Large intestine (tissue), 12 donors: ENCODE measurements at places on chromosomes 16 and 17. TPM values are rescaled to one million over a fixed set of nuclear protein-coding genes. Genes with fewer than 3 reads are reported as not detected.

DNA sequence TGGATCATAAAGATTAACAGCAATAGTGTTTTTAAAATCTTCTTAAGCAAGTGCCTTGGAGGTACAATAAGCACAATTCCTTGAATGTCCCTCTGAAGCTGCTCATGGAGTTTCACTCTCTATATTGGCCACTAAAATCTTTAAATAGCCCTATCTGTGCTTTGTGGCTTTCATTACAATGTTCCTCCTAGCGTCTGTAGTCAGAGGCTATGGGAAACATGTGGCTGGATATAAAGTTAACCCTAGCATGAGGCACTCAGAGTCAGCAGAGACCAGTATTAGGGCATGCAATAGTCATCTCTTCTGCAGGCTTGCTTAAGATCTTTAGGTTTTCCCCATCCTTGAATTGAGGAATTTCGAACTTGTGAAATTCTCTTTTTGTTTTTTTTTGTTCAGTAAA, 668.2 kb downstream of the CDH11 start:
- no peak for DNase-seq

DNA sequence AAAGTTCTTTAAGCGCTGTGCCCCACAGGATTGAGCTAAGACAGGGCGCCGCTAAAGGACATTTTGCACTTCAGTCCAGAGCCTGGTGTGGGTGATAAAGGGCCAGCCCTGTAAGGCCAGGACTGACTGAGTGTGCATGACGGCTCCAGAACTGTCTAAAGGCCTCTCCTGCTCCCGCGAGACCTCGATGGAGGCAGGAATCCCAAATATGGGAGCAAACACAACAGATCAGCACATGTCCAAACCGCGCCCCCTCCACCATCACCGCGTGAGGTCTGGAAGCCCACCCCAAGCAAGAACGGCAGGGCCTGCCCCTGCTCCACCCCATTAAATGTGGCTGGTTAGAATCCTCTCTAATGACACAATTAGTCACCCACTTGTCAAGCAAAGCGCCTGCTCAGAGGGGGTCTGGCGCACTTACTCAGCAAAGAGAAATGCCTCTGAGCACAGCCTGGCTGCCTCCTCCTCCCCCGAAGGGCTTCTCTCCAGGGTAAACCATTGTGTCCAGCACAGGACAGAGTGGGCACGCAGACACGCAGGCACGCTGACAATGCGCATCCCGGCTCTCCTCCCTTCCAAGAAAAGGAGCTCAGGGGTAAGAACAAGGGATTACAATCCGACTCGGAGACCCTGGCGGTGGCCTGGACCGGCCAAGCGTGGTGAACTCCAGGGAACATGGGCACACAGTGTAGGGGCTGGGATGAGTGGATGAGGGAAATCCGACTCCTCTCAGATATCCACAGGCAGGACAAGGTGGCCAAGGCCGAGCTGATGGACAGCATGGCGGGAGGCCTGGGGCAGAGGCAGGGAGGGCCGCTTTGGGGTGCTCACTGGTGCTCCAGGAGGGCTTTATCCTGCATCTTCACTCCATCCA, 1.5 kb downstream of the MXRA7 start:
- peak; percentile 71 for DNase-seq

Gene HBA1
- 1,041 TPM for polyA plus RNA-seq

DNA sequence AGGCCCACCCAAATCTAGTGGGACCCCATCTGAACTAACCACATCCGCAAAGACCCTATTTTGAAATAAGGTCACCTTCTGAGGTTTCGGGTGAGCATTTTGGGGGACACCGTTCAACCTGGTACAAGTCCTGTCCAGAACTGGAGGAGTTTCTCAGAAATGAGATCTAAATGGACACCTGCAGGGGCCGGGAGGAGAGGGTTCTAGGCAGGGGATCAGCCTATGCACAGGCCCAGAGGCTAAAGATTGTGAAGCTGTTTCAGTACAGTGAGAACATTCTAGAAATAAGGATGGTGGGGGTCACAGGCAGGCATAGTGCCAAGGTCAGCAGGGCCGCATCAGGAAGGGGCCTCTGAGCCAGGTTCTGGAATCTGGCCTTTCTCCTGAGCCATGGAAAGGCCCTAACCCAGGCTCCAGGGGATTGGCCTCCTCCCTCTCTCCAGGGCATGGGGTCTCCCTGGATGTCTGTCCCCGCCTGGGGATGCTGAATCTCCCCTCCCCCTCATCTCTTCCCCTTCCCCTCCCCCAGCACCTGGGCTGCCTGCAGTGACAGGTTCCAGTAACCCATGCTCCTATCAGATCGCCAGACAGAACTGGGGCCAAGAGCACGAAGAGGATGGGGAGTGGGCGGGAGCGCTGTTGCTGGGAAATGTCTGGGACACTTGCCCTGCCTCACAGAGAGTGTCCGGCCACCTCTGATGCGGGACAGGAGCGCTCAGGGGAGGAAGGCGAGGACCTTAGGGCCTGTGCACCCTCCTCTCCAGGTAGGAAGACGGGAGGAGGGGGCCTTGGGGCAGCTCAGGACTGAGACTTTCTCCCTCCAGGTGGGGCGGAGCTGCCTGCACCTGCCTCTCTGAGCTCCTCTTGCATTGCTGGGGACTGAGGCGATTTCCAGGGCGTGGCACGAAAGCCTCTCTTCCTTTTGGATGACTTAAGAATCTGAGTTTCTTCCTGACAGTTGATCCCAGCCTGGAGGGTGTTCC, 321.4 kb upstream of the TNRC6C start:
- no peak for DNase-seq

Gene GDPD3
- 18.1 TPM for polyA plus RNA-seq

Gene ABCA8
- 16.8 TPM for polyA plus RNA-seq

Gene KRTAP4-1
- not detected for polyA plus RNA-seq

Gene HSD17B2
- 69.5 TPM for polyA plus RNA-seq

DNA sequence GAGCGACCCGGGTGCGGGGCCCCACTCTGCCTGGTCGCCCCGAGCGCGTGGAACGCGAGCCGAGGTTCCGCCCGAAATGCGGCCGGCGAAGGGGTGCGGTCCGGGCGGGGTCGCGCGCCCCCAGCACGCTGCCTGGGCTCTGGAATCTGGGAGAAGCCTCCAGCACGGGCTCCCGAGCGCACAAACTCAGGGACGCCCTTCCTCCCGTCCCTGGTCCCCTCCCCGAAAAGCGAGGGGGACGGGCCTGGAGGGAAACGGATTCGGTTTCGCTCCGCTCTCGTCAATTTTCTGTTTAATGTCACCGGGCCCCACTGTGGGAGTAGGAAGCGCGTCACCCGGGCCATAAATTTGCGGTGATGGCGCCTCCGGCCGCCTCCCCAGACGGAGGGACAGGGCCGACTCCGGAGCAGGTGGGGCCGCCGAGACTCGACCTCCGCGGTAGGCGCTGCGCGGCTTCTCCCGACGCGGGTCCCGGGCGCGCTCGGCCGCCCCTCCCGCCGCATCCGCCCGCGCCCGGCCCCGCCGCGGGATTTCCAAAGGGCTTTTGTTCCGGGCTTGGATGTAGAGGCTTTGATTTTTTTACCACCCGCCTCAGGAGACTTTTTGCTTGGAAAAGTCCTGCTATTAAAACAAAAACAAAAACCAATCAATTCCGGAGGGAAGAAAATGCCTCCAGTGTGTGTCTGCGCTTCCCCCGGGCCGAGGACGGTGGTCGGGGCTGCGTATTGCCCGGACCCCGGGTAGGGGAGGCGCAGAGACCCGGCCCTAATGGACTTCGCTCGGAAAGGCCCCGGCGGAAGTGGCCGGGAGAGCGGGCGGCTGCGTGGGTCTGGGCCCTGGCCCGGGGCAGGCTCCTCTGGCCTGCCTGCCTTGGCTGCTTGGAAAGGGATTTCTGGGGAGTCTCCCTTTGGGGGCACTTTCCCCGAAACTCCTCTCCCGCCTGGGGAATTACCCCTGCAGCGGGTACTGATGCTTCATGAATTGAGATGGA, 7.9 kb upstream of the BAHCC1 start:
- DNase-seq: peak; percentile 74

DNA sequence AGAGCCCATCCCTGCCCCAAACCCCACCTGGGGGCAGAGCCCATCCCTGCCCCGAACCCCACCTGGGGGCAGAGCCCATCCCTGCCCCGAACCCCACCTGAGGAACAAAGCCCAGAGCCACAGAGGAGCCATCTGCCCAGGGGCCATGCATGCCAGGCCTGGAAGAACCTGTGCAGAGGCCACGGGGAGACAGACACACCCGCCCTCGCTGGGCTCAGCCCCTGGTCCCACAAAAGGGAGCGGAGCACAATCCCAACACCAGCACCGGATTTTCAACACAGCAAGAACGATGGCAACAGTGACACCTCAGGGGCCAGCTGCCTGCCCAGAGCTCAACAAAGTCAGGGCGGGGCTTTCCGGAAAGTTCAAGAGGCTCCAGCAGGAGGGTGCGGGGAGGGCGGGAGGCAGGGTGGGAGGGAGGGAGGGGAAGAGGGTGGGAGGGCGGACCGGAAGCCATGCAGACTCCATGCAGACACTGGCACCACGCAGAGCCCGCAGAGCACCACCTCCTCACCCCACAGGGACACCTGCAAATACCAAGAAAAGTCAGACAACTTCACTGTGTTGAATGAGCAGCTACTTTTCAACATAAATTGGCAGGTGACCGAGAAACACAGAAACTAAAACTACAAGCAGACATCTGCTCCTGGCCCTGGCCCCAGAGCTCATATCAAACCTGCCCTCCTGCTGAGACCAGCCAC, 27.9 kb upstream of the C16orf95 start:
- DNase-seq: no peak

DNA sequence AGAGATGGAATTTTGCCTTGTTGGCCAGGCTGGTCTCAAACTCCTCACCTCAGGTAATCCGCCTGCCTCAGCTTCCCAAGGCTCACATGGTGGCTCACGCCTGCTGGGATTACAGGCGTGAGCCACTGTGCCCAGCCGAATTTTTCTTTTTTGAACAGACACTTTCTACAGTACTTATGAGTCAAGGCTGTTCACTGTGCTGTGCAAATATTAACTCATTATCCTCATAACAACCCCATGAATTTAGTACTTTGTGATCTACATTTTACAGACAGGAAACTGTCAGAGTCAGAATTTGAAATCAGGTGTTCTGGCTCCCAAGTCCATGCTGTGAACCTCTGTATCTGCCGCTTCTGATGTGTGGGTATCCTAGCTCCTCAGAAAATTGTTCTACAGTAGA, 25.7 kb upstream of the RASL10B start:
- DNase-seq: no peak

GRCh38 chr16:67399218-67399733, 6.0 kb upstream of the TPPP3 start:
- no peak for DNase-seq

DNA sequence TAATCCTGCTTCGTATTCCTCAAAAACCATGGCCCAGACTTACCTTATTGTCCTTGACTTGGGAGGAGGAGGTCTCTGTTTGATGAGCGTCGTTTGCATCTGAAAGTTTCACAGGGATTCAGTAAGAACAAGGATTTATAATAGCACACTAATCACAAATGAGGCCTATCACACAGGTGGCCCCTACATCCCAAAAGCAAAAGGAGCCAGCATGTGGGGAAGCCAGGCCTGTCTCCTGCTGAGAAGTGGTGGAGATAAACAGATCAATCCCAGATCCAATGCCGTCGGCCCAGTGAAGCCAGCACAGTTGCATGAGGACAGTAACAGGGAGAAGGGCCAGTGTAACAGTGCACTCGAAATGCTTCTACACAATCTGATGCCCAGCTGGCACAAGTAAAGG, 13.3 kb upstream of the EVPL start:
- no peak for DNase-seq

DNA sequence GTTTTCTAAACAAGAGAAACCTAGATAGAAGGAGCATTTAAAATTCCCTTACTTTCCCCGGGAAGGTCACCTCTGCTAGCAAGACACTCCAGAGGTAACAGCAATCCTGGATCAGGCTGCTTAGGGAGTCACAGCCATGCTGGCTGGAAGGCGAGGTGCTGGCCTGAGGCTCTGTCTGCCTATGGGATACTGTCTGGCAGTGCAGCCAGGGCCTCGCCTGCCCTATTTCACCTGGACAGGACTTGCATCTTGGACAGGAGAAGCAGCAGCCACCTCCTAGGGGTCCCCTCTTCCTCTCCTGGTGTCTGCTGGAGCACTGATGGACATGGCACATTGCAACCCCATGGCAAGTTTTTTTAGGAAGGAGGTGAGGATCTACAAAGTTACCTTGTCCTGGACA, 15.1 kb downstream of the FA2H start:
- no peak for DNase-seq

Gene PRR29
- polyA plus RNA-seq: 1.2 TPM

Gene SULT1A2
- polyA plus RNA-seq: 5.7 TPM

Gene TMC5
- polyA plus RNA-seq: 17.3 TPM

Gene YBX2
- polyA plus RNA-seq: 2.8 TPM

- DNase-seq: no peak
Observed at GRCh38 chr17:35164716-35165115, 17.1 kb downstream of the UNC45B start.

Gene SLC5A11
- 10.0 TPM for polyA plus RNA-seq

- no peak for DNase-seq
Observed at GRCh38 chr16:89918453-89919347, at the start of gene MC1R. Gene MC1R, plus strand, starts transcription at chr16:89918862. Its CDS starts 397 bp downstream, at chr16:89919259.

- no peak for DNase-seq
Observed at GRCh38 chr17:17668775-17669579, 12.3 kb upstream of the RAI1 start.

GRCh38 chr17:44014437-44015172, at the start of gene TMEM101:
Gene TMEM101, minus strand, starts transcription at chr17:44014963. Its CDS starts 11 bp downstream, at chr17:44014952.
- peak; percentile 89 for DNase-seq

Gene GPR142
- 0.97 TPM for polyA plus RNA-seq

DNA sequence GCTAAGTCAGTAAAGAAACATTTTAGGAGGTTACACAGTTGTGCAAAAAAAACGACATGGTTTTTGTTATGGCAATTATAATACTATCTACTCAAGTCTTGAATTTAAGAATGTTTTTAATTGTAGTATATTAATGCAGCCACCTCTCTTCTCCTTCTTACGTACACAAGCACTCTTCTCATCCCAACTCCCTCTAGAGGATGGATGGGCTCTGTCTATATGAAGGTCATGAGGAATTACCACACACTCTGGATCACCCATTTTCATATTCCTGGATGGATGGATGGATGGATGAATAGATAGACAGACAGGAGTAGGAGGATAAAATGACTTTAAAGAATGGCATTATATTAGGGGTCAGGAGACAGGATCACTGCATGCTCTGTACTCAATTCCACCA, 120.0 kb downstream of the PHKB start:
- no peak for DNase-seq

DNA sequence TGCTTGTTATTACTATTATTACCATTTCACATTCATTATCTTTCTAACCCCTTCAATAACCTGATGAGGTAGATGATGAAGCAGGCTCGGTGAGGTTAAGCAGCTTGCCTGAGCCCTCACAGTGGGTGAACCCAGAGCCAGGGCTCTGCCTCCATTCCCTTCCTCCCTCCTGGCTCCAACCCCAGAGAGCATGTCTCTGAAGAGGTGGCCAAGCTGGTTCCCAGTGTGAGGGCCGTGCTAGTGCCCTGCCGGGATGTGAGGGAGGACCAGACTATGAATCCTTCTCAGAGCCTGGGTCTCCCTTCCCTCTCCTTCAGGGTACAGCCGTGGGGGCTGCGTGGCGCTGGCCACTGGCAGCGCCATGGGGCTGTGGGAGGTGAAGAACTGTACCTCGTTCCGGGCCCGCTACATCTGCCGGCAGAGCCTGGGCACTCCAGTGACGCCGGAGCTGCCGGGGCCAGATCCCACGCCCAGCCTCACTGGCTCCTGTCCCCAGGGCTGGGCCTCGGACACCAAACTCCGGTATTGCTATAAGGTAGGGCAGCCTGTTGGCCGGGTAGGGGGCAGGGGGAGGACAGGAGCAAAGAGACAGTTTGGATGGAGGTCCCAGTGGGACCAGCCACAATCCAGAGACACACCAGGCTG, 49.6 kb downstream of the MRC2 start:
- DNase-seq: no peak

Gene BIRC5
- 13.8 TPM for polyA plus RNA-seq
